ENCODE measurements at places on chromosomes 6 and 20.

- no peak for DNase-seq
Measured at GRCh38 chr6:158309814-158310213, 2.5 kb upstream of the TULP4 start.

DNA sequence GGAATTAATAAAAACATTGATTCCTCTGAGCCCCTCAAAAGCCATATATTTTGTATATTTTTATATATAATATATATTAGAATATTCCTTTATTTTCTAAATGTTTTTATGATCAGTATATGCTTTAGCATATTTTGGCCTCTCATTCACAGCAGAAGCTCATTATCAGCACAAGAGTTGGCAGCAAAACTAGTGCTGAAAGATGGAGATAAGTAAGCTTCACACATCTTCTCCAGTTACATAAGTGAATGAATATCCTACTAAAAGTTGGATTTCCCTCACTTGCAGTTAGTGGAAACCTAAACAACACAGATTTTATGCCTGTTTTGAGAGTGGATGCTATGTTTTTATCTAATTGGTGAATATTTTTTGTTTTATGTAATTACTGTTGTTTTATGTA is 1303.8 kb upstream of the ADGRB3 start:
- DNase-seq: no peak

- DNase-seq: no peak
Measured at GRCh38 chr6:142187209-142187608, 40.1 kb downstream of the VTA1 start.

- DNase-seq: no peak
Measured at GRCh38 chr20:32823737-32824588, 4.2 kb downstream of the MAPRE1 start.

DNA sequence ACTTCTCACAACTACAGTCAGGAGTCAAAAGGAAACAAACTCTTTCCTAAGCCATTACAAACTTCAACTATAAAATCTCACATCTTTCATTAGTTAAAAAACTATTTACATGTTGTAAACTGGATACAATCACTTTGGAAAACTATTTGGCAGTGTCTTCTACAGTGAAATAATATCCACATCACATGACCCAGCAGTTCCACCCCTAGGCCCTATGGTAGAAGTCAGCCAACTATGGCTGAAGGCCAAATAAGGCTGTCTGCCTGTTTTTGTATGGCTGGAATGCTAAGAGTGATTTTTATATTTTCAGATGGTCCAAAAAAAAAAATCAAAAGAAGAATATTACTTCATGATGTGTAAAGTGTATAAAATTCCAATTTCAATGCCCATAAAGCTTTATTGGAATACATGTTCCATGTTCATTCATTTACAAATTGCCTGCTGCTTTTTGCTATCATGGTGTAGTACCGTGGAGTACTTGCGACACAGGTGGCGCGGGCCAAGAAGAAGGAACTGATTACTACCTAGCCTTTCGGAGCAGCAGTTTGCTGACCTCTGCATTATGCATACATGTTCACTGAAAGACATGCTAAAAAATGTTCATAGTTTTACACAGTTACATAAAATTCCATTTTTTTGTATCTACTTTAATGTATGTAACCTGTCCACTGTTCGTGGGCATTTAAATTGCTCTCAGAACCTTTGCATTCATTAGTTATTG is 129.0 kb downstream of the KIF16B start:
- no peak for DNase-seq

DNA sequence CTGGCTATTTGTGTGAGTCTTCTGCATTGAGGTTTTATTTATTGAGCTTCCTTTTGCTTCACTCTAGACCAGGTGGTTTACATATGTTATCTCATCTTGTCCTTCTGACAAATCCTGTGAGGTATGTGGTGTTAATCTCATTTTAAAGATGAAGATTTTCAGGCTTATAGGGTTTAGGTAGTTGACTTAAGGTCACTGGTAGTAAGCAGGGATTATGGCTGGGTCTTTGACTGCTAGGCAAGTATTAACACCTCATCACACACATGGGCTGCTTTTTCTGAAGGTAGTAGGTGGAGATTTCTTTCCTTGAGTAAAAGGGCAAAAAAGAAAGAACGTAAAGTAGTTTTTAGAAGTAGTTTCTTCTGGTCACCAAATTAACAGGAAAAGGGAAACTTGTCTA is 72.6 kb downstream of the CDKAL1 start:
- DNase-seq: no peak

- no peak for DNase-seq
Measured at GRCh38 chr6:84772428-84773132, 8.2 kb upstream of the TBX18 start.

DNA sequence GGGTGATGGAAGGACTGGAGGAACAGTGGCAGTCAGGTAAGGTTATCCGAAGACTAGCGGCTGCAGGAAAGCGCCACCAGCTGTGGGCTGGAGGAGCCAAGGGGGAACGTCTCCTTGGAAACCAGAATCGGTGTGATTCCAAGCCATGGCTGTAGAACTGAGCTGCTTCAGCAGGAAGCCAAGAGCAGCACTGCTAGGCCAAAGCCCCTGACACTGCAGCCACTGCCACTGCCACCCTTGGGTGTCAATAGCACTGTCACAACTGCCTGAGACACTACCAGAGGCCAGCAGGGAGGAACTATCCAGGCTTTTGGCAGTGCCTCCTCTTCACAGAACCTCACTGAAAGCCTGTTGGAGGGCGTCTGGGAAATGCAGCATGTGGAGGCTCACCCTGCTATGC is 289.6 kb upstream of the SUPT3H start:
- no peak for DNase-seq

GRCh38 chr6:161686655-161687054 is 412.8 kb upstream of the AGPAT4 start:
- DNase-seq: no peak

GRCh38 chr6:86192123-86192522 is 549.4 kb upstream of the SYNCRIP start:
- no peak for DNase-seq

DNA sequence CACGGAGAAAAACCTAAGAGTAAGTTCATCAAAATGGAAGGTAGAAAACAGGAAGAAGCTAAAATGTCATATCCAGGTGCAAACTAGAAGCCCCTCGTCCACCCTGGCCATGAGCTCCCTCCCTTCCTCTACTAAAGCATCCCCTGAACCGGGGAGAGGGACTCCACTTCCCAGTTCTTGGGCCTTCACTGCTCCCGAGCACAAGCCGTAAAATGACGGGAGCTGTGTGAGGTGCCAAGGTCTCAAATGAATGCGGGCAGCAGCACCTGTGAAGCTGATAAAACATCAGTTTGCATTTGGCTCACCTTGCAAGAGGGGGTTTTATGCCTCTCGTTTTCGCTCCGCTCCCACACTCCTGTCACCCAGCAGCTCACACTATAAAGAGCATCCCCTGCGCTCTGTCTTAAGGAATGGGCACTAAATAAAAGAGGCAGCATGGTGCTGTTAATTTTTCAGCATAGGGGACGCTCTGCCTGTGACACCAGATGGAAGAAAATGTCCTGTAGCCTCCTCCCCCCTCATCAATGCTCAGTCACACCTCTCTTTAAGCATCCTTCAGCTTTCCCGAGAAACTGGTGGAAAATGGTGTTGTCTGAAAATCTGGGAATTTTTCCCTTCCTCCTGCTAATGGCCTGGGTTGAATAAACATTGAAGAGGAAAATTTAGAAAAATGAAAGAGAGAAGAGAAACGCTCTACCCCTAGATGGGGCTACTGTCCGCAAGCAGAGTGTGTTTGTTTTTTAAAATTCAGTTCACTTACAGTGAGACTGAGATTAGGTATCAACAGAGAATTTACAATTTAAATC is 563.0 kb upstream of the AGPAT4 start:
- DNase-seq: no peak

GRCh38 chr6:31579119-31579505 is 3.1 kb downstream of the LTB start:
- no peak for DNase-seq

DNA sequence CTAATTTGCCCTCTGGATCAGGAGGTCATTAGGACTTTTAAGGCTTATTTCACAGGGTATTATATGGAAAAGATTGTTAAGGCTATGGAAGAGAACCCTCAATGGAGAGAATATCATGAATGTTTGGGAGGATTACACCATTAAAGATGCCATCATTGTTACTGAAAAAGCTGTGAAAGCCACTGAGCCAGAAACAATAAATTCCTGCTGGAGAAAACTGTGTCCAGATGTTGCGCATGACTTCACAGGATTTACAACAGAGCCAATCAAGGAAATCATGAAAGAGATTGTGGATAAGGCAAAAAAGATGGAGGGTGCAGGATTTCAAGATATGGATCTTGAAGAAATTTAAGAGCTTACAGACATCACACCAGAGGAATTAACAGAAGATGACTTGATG is 798.3 kb upstream of the SLC35B3 start:
- DNase-seq: no peak

- no peak for DNase-seq
Measured at GRCh38 chr6:119506631-119507174, 157.1 kb upstream of the MAN1A1 start.

- no peak for DNase-seq
Measured at GRCh38 chr6:49082611-49083010, 380.4 kb downstream of the MMUT start.

DNA sequence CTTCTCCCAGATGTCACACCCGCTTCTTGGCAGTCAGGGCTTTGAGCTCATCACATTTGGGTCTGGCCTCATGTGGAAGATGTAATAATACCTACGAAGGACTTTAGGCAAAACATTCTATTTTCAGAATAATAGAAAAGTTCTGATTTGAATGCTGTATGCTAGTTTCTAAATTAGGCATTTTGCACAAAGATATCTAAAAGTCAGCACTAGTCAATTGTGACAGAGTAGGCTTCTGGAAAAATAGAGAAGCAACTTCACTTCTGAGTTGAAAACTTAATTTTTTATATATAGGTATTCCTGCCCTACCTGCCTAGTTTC is 38.3 kb upstream of the CD2AP start:
- no peak for DNase-seq

GRCh38 chr20:5718896-5719595 is 31.2 kb upstream of the SHLD1 start:
- no peak for DNase-seq

GRCh38 chr6:4352322-4352669 is 216.9 kb upstream of the ECI2 start:
- DNase-seq: no peak

DNA sequence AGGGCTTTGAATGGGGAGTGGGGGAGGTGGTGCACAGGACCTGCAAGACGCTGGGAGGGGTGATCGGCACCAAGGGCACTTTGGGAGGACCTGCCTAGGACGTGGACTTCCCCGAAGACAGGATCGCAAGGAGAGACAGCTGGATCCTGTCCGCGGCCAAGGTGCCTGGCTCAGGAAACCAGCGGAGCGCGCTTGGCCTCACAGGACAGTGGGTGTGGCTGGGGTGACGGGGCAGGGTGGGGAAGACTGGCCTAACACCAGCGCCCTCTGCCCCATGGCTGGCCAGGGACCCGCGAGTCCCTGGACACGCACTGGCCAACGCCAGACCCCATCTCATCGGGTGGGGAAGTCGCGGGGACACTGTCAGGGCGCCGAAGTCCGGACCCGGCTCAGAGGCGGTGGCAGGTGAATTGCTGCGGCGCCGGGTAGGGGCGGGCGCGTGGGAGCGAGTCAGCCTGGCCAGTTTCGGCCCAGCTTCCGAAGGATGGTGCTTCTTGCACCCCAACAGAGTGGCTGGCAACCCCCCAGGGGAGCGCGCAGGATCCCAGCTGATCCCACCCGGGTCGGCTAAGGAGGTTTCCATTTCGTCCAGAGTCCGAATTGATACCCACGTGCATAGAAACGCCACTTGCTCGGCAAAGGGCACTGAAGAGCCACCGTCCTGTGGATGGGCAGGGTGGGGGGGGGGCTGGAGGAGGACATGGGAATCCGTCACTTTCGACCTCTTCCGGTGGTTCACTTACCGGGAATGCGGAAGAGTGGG is 785 bp upstream of the THBD start:
- DNase-seq: no peak

- DNase-seq: no peak
Measured at GRCh38 chr6:119277052-119277451, 72.5 kb downstream of the MAN1A1 start.

DNA sequence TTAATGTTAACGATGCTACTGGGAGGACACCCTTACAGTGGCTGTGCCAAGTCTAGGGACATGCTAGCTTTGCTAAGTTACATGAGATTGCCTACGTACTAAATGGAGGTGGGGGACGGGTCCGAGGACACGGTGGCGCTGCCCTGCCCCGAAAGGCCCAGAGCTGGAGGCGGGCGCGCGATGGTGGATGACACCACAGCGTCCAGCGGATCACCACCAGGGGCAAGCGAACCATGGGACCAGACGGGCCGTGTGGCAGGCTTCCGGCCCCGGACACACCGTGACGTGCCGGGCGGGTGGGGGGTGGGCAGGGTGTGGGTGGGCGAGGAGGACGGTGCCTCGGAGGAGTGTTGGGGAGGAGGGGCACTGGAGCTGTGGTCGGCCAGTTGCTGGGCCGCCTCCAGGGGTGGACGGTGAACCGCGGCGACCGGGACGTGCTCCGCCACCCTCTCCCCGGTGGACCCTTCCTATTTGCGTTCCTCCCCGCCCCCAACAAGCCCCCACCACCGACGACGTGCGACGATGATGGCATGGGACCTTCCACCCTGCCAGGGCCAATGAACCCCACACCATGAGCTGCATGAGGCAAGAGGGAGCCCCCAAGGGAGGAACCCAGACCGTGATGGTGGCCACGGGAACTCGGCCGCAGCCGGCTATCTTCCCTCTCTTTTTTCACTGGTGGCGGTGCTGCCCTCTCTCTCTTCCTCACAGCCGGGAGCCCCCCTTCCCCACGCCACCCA is 773.3 kb upstream of the DEFB115 start:
- DNase-seq: no peak

DNA sequence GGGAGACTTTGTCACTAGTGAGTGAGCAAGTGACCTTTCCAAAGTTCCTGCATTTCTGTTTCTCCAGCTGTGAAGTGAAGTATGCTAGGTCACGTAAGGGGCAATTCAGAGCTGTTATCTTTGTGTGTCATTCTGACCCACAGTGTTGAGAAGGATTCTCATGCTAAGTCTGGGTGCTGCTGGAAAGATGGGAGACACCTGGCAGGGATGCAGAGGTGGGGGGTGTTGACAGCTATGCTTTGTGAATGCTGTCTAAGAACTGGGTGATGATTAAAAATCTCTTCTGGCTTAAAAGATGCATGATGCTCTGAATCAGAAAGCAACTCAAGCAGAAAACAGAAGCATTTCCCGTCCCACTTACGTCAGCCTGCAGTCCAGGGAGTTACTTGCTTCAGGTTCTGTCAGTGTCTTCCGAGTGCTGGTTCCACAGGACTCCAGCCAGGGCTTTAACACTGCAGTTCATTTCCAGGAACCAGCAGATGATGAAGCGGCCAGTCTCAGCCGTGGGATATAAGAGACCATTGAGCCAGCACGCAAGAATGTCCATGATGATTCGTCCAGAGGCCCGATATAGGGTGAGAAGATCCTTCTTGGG is 30.9 kb upstream of the ASXL1 start:
- no peak for DNase-seq
